ENCODE measurements at places on chromosomes 16 and 17.

GRCh38 chr16:28495098-28495793 lies 803 bp downstream of the APOBR start:
- H3K27me3 ChIP-seq: peaks cover 3% of the 10 kb centered on the region
- H3K36me3 ChIP-seq: no peaks in the 10 kb centered on the region
- H3K4me1 ChIP-seq: peaks cover 4% of the 10 kb centered on the region
- peak overlapping the region; percentile 60 for H3K4me3 ChIP-seq
- no peak overlapping the region for H3K27ac ChIP-seq
- DNase-seq: no peak

DNA sequence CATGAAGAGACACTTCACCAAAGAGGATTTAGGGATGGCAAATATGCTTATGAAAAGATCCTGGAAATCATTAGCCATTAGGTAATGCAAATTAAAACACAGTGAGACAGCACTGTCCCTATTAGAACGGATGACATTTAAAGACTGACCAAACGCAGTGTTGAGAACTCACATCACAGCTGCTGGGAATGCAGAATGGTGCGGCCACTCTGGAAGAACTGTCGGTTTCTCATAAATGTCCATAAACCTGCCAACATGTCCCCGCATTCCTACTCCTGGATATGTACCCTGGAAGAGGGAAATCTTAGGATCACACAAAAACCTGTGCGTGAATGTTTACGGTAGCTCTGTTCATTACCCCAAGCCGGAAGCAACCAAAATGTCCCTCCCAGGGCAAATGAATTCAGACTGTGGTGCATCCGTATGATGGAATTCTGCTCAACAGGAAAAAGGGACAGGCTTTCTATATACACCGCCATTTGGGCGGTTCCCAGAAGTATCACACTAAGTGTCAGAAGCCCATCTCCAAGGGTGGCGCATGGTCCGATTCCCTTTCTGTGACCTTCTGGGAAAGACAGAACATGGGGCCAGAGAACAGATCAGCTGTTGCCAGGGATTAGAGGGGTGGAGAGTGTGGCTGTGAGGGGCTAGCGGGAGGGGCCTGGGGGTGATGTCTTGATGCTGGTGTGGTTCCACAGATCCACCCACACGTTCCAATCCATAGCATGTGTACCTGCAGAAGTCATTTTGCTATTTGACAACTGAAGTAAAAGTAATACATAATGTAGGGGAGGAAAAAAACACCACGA lies 197.2 kb upstream of the CHMP6 start:
- H3K27me3 ChIP-seq: no peaks in the 10 kb centered on the region
- peaks cover 13% of the 10 kb centered on the region for H3K36me3 ChIP-seq
- H3K27ac ChIP-seq: no peak overlapping the region
- peaks cover 40% of the 10 kb centered on the region for H3K4me1 ChIP-seq
- DNase-seq: no peak

GRCh38 chr16:55285586-55285985 lies 38.4 kb upstream of the IRX6 start:
- DNase-seq: no peak
- H3K27me3 ChIP-seq: peaks cover 10% of the 10 kb centered on the region
- H3K4me3 ChIP-seq: no peak overlapping the region
- H3K27ac ChIP-seq: no peak overlapping the region
- H3K36me3 ChIP-seq: peaks cover 4% of the 10 kb centered on the region

DNA sequence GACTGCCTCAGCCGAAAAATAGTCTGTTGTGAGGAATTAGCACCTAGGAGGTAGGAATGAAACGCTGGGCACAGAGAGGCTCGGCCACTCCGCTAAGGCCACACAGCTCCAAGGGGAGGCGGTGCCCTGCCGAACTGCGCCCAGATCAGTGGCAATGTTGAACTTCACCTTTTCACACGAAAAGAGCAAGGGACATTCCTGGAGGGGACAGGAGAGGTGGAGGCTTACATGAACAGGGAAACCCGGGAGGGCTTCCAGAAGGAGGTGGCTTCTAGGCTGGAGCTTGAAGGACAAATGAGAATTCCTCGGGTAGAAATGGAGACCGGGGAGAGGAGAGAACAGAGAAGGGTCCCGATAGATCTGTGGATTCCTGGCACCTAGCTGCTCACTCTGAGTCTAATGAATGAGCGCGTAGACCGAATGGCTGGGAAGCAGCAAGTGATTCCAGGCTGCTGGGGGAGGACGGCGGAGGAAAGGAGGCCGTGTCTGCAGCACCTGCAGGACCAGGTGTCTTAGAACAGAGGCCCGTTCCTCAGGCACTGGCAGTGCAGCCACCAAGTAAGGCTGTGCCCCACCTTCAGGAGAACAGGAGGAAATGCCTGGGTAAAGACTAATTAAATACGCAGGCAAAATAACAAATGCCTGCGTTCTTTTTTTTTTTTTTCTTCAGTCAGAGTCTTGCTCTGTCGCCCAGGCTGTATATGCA lies 722 bp upstream of the SLC38A10 start:
- no peak for DNase-seq
- peak overlapping the region; percentile 98 for H3K27ac ChIP-seq
- H3K4me1 ChIP-seq: peaks cover 30% of the 10 kb centered on the region
- peak overlapping the region; percentile 94 for H3K4me3 ChIP-seq
- no peaks in the 10 kb centered on the region for H3K27me3 ChIP-seq
- no peaks in the 10 kb centered on the region for H3K36me3 ChIP-seq

- H3K4me3 ChIP-seq: peak overlapping the region; percentile 65
- no peak for DNase-seq
- H3K4me1 ChIP-seq: peaks cover 19% of the 10 kb centered on the region
- no peak overlapping the region for H3K27ac ChIP-seq
- H3K27me3 ChIP-seq: peaks cover 35% of the 10 kb centered on the region
Observed at GRCh38 chr17:42289611-42290181, 1.4 kb downstream of the STAT5A start.

DNA sequence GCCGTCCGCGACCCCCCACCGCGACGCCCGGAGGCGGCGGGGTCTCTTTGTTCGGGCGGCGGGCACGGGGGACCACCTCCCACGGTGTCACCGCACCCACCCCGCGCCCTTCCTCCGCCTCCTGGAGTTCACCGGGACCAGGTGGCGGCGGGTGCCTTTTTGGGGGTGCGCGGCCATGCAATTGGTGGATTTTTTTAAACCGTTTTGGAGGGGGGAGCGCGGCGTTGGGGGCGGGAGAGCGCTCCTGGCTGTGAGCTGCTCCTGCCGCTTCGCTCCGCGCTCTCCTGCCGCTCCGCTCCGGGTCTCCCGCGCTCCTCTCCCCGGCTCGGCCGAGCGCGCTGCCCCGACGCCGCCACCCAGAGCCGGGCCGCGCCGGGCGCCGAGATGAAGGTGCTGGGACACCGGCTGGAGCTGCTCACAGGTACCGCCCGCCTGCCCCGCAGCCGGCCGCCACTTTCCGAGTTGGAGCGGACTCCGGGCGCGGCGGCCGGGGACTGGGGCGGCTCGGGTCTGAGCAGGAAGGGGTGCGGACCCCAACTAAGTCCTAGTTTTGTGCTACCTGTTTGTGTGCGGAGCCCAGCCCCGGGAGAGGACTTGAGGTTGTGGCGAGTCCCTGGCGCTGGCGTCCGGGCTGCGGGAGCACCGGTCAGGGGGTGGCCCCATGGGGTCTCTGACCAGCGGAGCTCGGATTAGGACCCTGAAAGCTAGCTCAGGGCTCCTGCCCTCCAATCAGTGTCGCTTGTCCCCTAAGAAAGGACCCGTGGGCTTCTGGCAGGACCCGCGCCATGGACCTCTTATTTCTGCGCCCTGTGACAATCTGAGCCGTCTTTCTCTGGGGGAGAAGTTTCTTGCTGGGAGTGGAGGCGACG lies 35.7 kb upstream of the NDRG4 start:
- H3K27me3 ChIP-seq: peaks cover 80% of the 10 kb centered on the region
- peak overlapping the region; percentile 90 for H3K4me3 ChIP-seq
- peaks cover 3% of the 10 kb centered on the region for H3K4me1 ChIP-seq
- no peaks in the 10 kb centered on the region for H3K36me3 ChIP-seq
- peak overlapping the region; percentile 61 for H3K27ac ChIP-seq

DNA sequence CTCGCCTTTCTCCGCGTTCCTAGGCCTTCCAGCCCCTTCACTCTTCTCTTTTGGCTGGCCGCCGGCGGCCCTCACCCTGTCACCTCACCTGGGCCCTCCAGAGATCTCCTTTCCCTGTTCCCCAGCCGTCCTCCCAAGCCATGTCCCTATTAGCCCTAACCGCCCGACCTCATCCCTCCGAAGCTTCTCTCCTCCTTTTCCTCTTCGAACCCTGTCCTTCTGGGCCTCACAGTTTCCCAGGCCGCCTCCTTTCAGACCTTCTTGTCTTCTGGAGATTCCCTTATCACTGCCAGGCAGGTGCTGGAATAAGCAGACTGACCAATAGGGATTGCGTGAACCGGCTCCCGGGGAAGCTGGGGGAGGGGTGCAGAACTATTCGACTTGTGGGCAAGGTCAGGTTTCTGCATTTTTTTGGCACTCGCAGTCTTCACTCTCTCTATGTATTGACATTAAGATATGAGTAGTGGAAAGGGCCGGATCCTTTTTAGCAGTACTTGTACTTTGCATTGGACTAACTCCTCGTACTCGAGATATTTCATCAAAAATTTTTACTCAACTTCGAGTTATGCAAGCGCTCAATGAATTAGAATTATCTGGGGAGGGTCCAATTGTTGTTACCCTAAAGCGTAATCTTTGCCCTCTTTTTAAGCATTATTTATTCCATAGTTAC lies 690 bp downstream of the RHOT1 start:
- peak overlapping the region; percentile 96 for H3K27ac ChIP-seq
- H3K4me3 ChIP-seq: peak overlapping the region; percentile 99
- peaks cover 13% of the 10 kb centered on the region for H3K4me1 ChIP-seq
- no peaks in the 10 kb centered on the region for H3K36me3 ChIP-seq

DNA sequence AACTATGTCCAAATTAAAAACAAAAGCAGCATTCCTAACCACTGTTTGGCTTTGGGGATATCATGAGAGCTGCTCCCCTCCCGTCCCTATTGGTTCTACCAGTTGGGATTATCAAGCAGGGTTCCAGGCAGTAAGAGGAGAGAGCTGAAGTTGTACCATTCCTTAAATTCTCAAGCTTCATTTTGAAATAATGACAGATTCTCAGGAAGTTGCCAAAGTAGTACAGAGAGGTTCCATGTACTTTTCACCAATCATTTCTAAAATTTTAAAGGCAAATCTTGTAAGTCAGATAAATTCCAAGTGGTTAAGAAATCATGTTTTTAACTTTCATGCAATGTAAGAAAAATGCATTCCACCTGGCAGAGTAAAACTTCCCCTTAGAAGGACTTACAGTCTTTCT lies 36.9 kb downstream of the TEX2 start:
- H3K36me3 ChIP-seq: no peaks in the 10 kb centered on the region
- DNase-seq: no peak
- peaks cover 24% of the 10 kb centered on the region for H3K4me1 ChIP-seq
- H3K4me3 ChIP-seq: no peak overlapping the region

DNA sequence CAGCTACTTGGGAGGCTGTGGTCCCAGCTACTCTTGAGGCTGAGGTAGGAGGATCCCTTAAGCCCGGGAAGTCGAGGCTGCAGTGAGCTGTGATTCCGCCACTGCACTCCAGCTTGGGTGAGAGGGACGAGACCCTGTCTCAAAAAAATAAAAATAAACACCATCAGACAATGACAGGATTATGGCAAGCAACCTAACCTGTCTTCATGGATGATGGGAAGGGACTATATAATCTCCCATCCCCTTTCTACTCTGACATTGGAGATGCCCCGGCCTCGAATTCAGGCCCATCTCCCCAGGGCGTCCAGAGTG lies 893 bp downstream of the TRIM25 start:
- H3K27ac ChIP-seq: peak overlapping the region; percentile 88
- peak overlapping the region; percentile 93 for H3K4me3 ChIP-seq
- H3K4me1 ChIP-seq: peaks cover 25% of the 10 kb centered on the region

DNA sequence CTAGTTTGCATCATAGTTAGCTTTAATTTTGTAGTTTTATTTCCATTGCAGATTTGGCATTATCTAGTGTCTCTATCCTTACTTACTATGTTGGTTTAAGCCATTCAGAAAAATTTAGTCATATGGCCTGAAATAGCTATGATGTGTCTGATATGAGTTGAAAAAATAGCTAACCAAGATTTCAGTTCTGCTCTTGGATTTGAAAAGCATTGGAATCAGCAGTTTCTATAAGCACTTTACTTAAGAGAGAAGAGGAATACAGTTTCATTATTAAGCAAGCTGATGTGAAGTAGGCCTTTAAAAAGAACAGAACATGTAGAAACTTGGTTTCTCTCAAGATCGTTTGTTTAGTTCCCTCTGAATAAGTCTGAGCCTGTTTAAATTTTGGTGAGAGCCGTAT lies 25.9 kb downstream of the LPCAT2 start:
- H3K4me3 ChIP-seq: no peak overlapping the region
- H3K27me3 ChIP-seq: no peaks in the 10 kb centered on the region
- H3K36me3 ChIP-seq: peaks cover 9% of the 10 kb centered on the region
- no peak overlapping the region for H3K27ac ChIP-seq
